ENCODE measurements at places on chromosomes 3 and 15.

DNA sequence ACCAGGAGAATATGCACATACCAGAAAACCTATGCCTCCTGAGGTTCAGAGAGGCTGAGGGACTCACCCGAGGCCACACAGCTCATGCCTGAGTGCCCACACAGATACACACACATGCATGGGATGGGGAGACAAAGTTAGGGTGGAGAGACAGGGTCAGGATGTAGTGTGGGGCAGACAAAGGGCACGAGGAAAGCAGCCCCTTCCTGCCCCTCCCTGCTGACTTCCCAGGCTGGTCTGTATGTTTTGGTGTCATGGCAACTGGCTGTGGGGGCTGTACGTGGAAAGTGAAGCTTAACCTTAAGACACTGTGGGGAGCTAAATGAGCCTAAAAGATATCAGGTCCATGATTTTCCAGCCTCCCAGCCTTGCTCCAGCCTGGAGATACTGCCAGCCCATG lies 57.8 kb downstream of the EPHB3 start:
- H3K27me3 ChIP-seq, result no peaks in the 10 kb centered on the region
- no peak overlapping the region for H3K4me3 ChIP-seq
- H3K27ac ChIP-seq, result no peak overlapping the region
- no peak for DNase-seq

- H3K27me3 ChIP-seq, result no peaks in the 10 kb centered on the region
- no peak for DNase-seq
- H3K4me1 ChIP-seq, result no peaks in the 10 kb centered on the region
- no peaks in the 10 kb centered on the region for H3K36me3 ChIP-seq
- no peak overlapping the region for H3K4me3 ChIP-seq
Measured at GRCh38 chr15:76382987-76383728, 46.6 kb downstream of the ISL2 start.

GRCh38 chr15:25954398-25954797 lies 91.3 kb upstream of the ATP10A start:
- no peaks in the 10 kb centered on the region for H3K27me3 ChIP-seq
- H3K36me3 ChIP-seq, result no peaks in the 10 kb centered on the region
- peaks cover 11% of the 10 kb centered on the region for H3K4me1 ChIP-seq
- no peak for DNase-seq
- no peak overlapping the region for H3K27ac ChIP-seq

DNA sequence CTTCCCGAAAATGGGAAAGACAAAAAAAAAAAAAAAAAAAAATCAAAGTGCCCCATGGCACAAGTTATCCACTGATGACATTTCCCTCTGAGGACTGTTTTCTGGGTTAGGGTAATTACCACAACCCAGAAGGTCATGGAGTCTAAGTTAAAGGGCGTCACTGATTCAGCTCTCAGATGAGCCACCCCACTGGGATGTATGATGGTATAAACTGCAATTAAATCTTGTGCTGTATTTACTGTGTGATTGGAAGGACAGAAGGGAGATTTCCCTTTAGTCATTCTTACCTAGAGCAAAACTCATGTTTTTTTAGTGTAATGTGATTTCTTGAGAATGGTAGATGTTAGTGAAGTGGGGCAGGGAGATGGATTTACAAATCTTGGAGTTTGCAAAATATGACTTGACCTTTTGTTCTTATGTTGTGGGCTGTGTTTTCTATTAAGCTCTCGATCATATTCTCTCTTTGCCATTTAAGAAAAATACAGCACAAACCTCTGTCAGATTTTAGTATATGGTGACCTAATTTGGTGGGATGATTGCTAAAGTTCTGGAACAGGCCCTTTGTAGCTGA lies 244.2 kb downstream of the PTPRG start:
- H3K4me3 ChIP-seq, result no peak overlapping the region
- no peak overlapping the region for H3K27ac ChIP-seq
- no peaks in the 10 kb centered on the region for H3K27me3 ChIP-seq
- no peaks in the 10 kb centered on the region for H3K36me3 ChIP-seq
- peaks cover 49% of the 10 kb centered on the region for H3K4me1 ChIP-seq

DNA sequence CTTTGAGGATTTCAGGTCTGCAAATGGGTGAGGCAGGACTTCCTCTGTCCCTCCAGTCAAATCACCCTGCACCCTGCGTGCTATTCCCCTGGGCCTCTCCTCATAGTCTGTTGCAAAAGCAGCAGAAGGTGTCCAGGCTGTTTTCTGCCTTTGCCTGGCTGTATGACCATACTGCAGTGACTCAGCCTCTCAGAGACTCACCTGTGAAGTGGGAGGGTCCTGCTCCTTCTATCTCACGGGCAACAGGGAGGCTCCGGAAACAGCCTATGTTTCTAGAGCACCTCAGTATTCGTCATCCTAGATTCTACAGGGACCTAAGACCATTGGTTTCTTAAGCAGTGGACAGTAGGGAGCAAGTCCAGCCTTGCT lies 216.4 kb downstream of the TLE3 start:
- no peak overlapping the region for H3K4me3 ChIP-seq
- DNase-seq, result no peak

- DNase-seq, result no peak
- H3K4me1 ChIP-seq, result no peaks in the 10 kb centered on the region
- H3K27ac ChIP-seq, result no peak overlapping the region
- H3K27me3 ChIP-seq, result no peaks in the 10 kb centered on the region
Measured at GRCh38 chr3:97917813-97918536, 54.3 kb downstream of the RIOX2 start.

DNA sequence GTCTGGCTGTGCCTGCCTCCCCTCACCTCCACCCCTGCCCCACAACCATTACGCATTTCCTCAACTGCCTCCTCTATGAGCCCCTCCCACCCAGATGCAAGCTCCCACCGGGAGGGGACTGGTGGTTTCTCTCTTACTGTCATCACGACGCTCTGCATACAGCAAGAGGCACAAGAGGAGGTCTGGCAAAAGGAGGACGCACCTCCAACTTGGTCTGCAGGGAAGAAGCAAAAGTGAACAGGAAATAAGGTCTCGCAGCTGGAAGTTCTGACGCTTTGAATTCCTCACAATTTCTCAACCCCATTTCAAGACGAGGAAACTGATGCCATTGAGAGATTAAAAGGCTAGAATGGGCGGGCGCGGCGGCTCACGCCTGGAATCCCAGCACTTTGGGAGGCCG lies 42.3 kb upstream of the MUC4 start:
- H3K27ac ChIP-seq, result no peak overlapping the region
- H3K4me1 ChIP-seq, result peaks cover 7% of the 10 kb centered on the region
- H3K27me3 ChIP-seq, result peaks cover 5% of the 10 kb centered on the region
- DNase-seq, result no peak
- H3K36me3 ChIP-seq, result no peaks in the 10 kb centered on the region

- DNase-seq, result no peak
- H3K27ac ChIP-seq, result no peak overlapping the region
Measured at GRCh38 chr3:148227534-148227933, 470.2 kb upstream of the AGTR1 start.

GRCh38 chr15:98441599-98441998 lies 206.7 kb upstream of the IGF1R start:
- no peaks in the 10 kb centered on the region for H3K36me3 ChIP-seq
- peaks cover 10% of the 10 kb centered on the region for H3K4me1 ChIP-seq
- no peak overlapping the region for H3K27ac ChIP-seq
- H3K4me3 ChIP-seq, result no peak overlapping the region

- peaks cover 87% of the 10 kb centered on the region for H3K27me3 ChIP-seq
- H3K4me1 ChIP-seq, result peaks cover 28% of the 10 kb centered on the region
- peak overlapping the region; percentile 32 for H3K4me3 ChIP-seq
- H3K27ac ChIP-seq, result no peak overlapping the region
- H3K36me3 ChIP-seq, result no peaks in the 10 kb centered on the region
Measured at GRCh38 chr15:67829647-67830504, 4.6 kb downstream of the SKOR1 start.

DNA sequence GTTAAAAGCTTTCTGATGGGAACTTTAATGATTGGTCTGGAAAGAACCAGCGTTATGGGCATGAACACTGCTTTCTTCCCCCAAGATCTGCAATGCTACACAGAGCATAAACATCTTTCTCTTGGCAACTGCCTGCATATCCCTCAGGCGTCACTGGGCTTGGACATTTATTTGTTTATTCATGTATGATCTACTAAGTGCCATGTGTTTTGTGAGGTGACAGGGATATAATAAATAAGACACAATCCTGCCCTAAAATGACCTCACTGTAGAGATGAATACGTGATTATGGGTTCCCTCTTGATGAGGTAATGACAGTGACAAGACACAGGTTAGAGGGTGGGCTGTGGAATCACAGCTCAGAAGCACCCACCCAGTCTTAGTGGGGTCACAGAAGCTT lies 485.3 kb downstream of the PDCD6IP start:
- no peak for DNase-seq
- H3K4me3 ChIP-seq, result no peak overlapping the region
- no peaks in the 10 kb centered on the region for H3K27me3 ChIP-seq
- peaks cover 9% of the 10 kb centered on the region for H3K4me1 ChIP-seq
- H3K27ac ChIP-seq, result no peak overlapping the region

- peak; percentile 59 for DNase-seq
- H3K4me1 ChIP-seq, result peaks cover 8% of the 10 kb centered on the region
- no peaks in the 10 kb centered on the region for H3K27me3 ChIP-seq
- H3K27ac ChIP-seq, result no peak overlapping the region
Measured at GRCh38 chr3:149879872-149880271, 66.9 kb downstream of the RNF13 start.

GRCh38 chr3:184186902-184187207 lies 856 bp downstream of the ABCF3 start:
- H3K36me3 ChIP-seq, result peaks cover 6% of the 10 kb centered on the region
- H3K27me3 ChIP-seq, result no peaks in the 10 kb centered on the region
- peaks cover 30% of the 10 kb centered on the region for H3K4me1 ChIP-seq
- peak overlapping the region; percentile 96 for H3K4me3 ChIP-seq
- DNase-seq, result no peak

GRCh38 chr15:32637704-32638103 lies 3.8 kb upstream of the SCG5 start:
- no peak overlapping the region for H3K4me3 ChIP-seq
- H3K27ac ChIP-seq, result no peak overlapping the region
- no peaks in the 10 kb centered on the region for H3K27me3 ChIP-seq
- H3K36me3 ChIP-seq, result peaks cover 15% of the 10 kb centered on the region

DNA sequence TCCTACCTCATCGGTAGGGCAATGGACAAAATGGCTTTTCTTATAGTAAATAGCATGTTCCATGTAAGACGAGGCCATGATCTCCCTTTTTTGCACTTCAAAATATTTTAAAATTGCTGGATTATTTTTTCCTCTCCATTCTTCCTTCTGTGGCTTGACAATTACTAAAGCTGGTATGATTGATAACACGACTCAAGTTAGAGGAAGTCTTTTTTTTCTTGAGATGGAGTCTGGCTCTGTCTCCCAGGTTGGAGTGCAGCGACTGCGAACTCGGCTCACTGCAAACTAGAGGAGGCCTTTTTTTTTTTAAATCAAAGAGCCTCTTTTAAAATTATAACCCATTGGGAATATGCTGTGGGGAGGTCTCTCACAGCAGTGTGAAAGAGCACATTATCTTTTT lies 124.5 kb upstream of the TBL1XR1 start:
- no peak overlapping the region for H3K4me3 ChIP-seq
- peaks cover 4% of the 10 kb centered on the region for H3K36me3 ChIP-seq
- no peaks in the 10 kb centered on the region for H3K27me3 ChIP-seq
- DNase-seq, result no peak
- peak overlapping the region; percentile 55 for H3K27ac ChIP-seq
- H3K4me1 ChIP-seq, result peaks cover 29% of the 10 kb centered on the region

- H3K27me3 ChIP-seq, result peaks cover 32% of the 10 kb centered on the region
- no peak overlapping the region for H3K27ac ChIP-seq
- no peaks in the 10 kb centered on the region for H3K4me1 ChIP-seq
- DNase-seq, result no peak
- no peaks in the 10 kb centered on the region for H3K36me3 ChIP-seq
- no peak overlapping the region for H3K4me3 ChIP-seq
Measured at GRCh38 chr15:100926971-100927756, 8.0 kb downstream of the LRRK1 start.

DNA sequence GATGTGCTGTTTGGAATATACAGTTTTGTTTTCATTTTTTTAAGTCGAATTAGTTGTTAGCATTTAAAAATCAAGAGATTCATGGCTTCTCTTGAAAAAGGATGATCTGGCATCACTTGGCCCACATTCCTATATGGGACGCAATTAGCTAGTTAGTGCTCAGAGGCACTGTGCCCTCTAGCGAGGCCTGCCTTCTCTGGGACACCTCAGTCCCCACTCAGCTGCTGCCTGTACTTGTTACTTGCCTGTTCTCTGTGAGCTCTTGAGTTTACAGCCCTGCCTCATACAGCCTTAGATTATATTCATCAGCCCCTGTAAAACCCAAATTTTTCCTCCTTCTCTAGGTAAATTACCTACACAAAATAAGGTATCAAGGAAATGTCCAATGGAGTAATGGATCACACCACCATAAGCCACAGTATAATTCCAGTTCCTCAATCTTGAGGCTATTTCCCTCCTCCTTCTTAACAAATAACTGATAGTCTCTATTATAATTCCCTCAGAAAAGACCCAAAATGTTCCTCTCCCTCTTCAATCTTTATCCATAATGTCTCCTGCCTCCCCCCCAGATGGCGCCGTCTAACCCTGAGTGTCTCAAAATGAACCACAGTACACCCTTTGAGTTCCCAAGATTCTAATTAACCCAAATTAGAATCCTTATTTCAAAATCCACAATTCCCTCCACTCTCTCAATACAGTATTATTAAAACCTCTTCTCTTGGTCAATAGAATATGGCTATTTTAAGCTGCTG lies 2.7 kb downstream of the ZMAT3 start:
- peak overlapping the region; percentile 0 for H3K4me3 ChIP-seq
- no peak overlapping the region for H3K27ac ChIP-seq
- no peaks in the 10 kb centered on the region for H3K36me3 ChIP-seq
- H3K4me1 ChIP-seq, result peaks cover 8% of the 10 kb centered on the region
